ENCODE measurements at places on chromosomes 16 and 17.

GRCh38 chr17:4986403-4986802, 1.1 kb downstream of the CAMTA2 start:
- DNase-seq: no peak

GRCh38 chr16:70430667-70431536, 8.0 kb downstream of the ST3GAL2 start:
- no peak for DNase-seq

- DNase-seq: no peak
Observed at GRCh38 chr17:39581071-39581758, 26.5 kb downstream of the NEUROD2 start.

GRCh38 chr16:81765969-81766368, 13.1 kb upstream of the PLCG2 start:
- no peak for DNase-seq

DNA sequence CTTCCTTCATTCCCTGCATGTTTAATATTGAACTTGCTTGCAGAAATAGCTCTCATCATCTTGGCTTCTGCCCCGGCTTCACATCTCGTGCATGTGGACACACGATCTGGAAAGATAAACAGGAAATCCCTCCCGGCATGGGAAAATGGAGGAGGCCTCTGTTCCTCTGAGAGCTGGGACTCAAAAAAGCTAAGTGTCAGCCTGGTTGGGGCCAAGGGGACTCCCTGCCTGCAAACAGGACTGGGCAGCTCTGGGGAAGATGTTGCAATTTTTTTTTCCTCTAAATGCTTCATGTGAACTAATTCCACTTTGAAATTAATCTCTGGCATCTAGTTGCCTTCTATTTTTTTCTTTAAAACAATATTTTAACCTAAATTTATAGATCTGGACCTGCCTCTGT, 24.8 kb downstream of the ITPRIPL2 start:
- DNase-seq: no peak

- DNase-seq: peak; percentile 56
Observed at GRCh38 chr17:16352303-16352666, 984 bp downstream of the CENPV start.

DNA sequence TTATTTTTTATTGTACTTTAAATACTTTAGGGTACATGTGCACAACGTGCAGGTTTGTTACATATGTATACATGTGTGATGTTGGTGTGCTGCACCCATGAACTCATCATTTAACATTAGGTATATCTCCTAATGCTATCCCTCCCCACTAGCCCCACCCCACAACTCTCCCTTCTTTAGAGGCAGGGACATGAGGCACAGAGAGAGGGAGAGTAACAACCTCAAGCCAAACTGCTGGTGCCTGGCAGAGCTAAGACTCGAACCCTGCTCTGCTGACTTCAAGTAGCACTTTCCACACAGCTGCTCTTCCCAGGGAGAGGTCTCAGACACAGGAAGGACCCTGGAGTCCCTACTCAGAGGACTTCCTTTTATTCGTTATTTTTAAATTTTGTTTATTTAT, 69.4 kb downstream of the WSB1 start:
- DNase-seq: no peak

GRCh38 chr16:89366561-89367537, 123.5 kb downstream of the ANKRD11 start:
- no peak for DNase-seq

GRCh38 chr17:79147746-79148506, 73.3 kb downstream of the ENGASE start:
- no peak for DNase-seq

- no peak for DNase-seq
Observed at GRCh38 chr17:17120294-17120693, 78.0 kb downstream of the MPRIP start.

DNA sequence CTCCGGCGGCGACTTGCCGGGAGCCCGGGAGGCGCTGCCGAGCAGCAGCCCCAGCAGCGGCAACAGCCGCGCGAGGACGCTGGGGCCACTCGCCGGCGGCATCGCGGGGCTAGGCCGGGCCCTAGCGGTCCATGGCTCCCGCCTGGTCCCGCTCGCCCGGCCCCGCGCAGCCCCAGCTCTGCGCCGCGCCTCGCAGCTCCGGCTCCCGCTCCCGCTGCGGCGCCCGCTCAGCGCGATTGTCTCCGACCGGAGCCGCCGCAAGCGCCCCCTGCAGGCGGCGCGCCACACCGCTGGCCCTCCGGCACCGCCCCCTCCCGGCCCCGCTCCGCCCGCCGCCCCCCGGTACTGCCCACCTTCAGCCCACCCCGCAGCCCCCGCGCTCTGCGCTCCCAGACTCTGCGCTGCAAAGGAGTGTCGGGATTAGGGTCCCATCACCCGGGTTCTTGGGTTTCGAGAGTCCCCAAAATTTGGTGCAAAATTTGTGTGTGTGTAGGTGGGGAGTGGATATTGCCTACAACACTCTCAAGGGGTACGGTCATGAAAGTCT, at the start of gene FAM171A2:
FAM171A2 (minus strand) TSS at position 241 of the 547 bp plus-strand sequence; CDS start at position 102, 139 bp downstream.
- peak; percentile 64 for DNase-seq

DNA sequence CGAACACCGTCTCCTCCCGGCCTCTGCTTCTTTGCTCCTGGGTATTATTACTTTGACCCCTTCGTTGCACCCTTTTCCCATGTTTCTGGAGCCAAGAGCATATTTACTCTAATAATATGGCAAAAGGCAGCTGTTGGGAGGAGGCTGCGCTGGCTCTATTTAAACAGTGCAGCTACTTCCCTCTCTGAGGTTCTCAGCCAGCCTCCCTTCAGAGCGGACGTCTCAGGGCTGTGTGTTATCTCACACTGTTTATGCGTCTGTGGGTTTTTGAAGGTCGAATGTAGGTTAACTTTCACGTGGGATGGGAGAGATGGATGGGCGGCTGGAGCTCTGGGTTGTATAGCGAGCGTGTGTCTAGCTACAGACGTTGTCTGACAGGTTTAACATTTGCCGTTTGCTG, 45.3 kb downstream of the COX4I1 start:
- DNase-seq: no peak

DNA sequence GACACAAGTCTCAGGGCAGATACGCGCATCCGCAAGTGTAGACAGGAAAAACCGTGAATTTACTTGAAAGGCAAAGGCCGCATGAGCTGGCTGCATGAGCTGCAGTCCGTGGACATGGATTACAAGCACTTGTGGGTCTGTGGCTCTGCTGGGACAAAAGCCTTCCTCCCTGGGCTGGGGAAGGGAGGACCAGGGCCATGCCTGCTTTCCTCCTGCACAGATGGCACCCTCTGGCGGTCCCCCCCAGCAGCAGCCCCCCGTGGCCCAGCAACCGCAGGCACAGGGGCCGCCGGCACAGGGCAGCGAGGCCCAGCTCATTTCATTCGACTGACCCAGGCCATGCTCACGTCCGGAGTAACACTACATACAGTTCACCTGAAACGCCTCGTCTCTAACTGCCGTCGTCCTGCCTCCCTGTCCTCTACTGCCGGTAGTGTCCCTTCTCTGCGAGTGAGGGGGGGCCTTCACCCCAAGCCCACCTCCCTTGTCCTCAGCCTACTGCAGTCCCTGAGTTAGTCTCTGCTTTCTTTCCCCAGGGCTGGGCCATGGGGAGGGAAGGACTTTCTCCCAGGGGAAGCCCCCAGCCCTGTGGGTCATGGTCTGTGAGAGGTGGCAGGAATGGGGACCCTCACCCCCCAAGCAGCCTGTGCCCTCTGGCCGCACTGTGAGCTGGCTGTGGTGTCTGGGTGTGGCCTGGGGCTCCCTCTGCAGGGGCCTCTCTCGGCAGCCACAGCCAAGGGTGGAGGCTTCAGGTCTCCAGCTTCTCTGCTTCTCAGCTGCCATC, 1.7 kb upstream of the MRPL12 start:
- no peak for DNase-seq

GRCh38 chr17:78935419-78936323, 10.5 kb upstream of the TIMP2 start:
- DNase-seq: peak; percentile 94

- DNase-seq: no peak
Observed at GRCh38 chr17:27564463-27564862, 66.5 kb upstream of the LGALS9 start.

DNA sequence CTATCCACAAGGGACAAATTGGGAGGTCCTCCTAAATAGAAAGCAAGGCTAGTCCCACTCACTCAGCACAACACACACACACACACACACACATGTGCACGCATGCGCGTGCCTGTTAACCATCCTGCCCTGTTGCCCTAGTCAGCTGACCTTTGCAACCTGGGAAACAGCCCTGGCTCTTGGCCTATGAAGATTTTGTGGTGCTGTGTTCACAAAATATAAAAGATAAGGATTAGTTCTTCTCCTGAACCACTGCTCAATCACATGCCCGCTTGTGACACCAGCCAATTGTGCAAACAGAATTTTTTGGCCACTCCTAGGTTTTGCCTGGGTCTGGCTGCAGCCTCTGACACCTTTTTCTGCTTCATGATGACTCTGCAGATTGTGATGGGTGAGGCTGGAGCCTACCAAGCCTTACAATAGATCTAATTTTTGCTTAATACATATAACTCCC, 3.3 kb upstream of the CES1 start:
- DNase-seq: no peak
